ENCODE measurements at places on chromosomes 13 and 19. TPM values are rescaled to one million over a fixed set of nuclear protein-coding genes. Genes with fewer than 3 reads are reported as not detected.
A peak's percentile ranks its signal among the peaks of the same experiment; 100 is the strongest.

The NEK3 gene
- 8.1 TPM for total RNA-seq

The ZNF154 gene
- total RNA-seq: 0.03 TPM

The ACP5 gene
- 64.7 TPM for total RNA-seq

The SCAF1 gene
- total RNA-seq: 6.2 TPM

The ERF gene
- 32.7 TPM for total RNA-seq

The TYROBP gene
- not detected for total RNA-seq

DNA sequence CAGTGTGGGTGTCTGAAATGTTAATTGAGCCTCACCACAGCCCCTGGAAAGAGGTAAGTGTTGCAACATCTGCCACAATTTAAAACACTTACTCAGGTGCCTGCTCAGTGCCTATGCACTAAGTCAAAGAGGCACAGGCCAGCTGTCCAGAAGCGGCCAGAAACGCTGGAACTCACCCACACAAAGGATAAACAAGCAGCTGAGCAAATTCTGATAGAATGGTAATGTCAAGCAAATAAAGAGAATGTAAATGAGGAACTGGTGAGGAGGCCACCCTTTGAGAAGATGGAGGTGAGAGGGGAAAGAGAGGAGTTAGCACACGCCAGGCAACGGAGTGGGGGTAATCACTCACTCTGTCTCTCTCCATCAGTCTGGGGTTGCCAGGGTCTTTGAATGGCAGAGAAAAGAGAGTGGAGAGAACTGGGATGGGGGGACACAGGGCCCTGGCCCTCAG, 67.7 kb upstream of the SERP2 start:
- DNase-seq: no peak

DNA sequence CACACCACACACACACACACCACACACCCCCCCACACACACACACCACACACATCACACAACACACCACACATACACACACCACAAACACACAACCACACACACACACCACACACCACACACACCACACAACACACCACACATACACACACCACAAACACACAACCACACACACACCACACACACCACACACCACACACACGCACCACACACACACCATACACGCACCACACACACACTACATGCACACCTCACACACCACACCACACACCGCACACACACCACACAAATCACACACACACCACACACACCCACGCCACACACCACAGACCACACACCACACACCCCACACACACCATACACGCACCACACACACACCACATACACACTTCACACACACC, 83.5 kb downstream of the ZNF557 start:
- DNase-seq: no peak

- peak; percentile 73 for DNase-seq
Observed at GRCh38 chr13:94435604-94436226, 43.8 kb downstream of the DCT start.

DNA sequence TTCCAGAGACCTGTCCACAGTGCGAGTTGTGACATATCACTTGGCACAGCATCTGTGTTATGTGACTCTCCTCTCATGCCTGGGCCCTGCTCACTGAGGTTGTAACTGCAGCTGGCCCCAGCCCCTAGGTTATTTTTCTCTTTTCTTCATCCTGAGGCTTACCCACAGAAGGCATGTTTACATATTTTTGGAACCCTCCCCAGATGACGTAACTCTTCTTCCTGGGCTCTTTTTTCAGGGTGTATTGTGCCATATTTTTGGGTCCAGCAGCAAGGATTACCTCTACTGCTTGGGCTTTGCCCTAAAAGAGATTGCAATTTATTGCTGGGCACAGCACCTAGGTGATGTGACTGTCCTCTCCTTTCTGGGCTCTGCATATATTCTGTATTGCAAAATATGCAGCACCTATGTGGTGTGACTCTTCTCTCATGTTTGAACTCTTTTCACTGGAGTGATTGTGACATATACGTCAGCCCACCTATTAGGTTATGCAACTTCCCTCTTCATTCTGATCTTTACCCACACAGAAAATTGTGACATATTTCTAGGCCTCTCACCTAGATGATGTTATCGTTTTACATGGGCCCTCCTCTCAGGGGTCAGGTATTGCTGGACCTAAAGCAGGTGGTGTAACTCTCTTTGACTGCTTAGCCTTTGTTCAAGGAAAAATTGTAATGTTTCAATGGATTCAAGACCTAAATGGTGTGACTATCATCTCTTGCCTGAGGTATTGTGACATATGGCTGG, 64.5 kb upstream of the ZNF724 start:
- DNase-seq: no peak

DNA sequence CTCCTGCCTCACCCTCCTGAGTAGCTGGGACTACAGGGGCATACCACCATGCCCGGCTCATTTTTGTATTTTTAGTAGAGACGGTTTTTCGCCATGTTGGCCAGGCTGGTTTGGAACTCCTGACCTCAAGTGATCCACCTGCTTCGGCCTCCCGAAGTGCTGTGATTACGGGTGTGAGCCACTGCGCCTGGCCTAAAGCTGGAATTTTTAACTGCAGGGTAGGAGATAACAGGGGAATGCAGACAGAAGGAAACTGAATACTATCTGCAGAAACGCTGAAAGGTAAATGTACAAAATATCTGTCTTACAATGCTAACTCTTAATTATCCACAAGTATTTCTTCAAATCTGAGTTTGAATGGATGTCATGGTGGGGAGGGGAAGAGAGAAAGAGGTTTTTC, 13.8 kb downstream of the TMTC4 start:
- no peak for DNase-seq

- DNase-seq: no peak
Observed at GRCh38 chr13:31946091-31946770, 85.3 kb upstream of the FRY start.

GRCh38 chr13:112875627-112876026, 93.4 kb upstream of the MCF2L start:
- no peak for DNase-seq

GRCh38 chr13:91369441-91369831, 21.9 kb downstream of the MIR17HG start:
- no peak for DNase-seq

DNA sequence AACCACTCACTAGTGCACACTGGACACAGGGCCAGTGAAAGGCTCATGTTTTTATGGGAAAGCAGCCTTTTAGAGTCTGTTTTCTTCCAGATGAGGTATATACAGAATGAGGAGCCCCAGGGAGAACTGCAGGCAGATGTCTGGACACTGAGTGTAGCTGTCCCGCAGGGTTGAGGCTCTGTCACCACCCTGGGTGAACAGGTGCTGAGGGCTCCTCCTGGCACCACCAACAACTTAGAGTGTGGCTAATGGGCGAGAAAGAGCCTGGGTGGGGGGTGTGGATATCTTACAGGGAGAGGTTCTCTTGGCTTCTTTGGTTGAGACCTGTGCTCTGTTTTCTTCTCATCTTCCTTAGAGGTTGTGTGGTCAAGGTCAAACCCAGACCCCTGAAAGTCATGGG, 202.1 kb upstream of the GPR12 start:
- no peak for DNase-seq

- no peak for DNase-seq
Observed at GRCh38 chr13:66322936-66323335, 907.2 kb downstream of the PCDH9 start.

GRCh38 chr13:75309981-75310580, 171.9 kb downstream of the TBC1D4 start:
- no peak for DNase-seq

DNA sequence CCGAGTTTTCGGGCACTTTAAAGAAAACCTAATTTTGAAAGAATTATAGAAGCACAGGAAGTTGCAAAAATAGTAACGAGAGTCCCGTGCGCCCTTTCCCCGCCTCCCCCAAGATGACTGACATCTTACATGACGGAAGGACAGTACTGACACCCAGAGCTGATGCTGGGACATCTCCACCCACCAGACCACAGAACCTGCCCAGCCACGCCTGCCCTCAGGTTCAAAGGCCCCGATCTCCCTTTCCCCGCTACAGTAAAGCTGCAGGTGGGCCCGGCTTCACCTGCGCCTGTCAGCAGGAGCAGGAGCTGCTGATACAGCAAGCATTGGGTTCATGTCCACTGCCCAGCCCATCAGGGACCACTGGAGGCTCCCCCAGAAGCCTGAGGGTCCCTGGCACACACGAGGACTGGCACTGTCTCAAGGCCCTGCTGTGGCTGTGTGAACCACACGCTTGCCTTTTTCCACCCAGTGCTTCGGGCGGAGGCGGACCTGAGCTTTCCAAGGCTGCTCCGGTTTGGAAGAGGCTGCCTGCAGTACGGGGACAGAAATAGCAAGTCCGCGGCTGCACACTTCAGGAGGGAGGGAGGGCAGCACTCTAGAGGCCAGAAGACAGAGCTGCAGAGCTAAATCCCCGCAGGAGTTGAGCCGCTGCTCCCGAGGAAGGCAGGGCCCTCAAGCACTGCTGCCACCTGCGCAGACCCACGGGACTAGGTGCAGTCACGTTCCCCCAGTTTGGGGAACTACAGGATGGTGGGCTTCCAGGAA, 8.7 kb downstream of the MAP2K2 start:
- no peak for DNase-seq

DNA sequence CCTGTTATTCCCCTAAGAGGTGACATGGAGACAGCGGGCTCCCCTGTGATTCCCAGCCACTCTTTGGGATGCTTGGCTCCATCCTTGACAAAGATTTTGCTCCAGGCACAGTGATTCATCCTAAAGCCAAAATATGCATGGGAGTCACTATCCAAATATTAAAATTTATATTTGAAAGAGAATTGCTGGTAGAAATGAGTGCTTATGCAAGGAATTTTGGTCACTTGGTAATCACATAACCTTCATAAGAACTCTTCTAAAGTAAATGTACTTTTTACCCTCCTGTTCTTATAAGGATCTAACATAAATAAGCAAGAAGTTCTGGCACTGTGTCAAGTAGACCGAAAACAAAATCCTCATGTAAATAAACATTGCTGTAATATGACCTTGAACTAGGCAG, 385.8 kb downstream of the ITGBL1 start:
- DNase-seq: no peak
